SK-N-SH (cell line): ENCODE measurements at places on chromosomes 16 and 17. TPM values are rescaled to one million over a fixed set of nuclear protein-coding genes. Genes with fewer than 3 reads are reported as not detected.

DNA sequence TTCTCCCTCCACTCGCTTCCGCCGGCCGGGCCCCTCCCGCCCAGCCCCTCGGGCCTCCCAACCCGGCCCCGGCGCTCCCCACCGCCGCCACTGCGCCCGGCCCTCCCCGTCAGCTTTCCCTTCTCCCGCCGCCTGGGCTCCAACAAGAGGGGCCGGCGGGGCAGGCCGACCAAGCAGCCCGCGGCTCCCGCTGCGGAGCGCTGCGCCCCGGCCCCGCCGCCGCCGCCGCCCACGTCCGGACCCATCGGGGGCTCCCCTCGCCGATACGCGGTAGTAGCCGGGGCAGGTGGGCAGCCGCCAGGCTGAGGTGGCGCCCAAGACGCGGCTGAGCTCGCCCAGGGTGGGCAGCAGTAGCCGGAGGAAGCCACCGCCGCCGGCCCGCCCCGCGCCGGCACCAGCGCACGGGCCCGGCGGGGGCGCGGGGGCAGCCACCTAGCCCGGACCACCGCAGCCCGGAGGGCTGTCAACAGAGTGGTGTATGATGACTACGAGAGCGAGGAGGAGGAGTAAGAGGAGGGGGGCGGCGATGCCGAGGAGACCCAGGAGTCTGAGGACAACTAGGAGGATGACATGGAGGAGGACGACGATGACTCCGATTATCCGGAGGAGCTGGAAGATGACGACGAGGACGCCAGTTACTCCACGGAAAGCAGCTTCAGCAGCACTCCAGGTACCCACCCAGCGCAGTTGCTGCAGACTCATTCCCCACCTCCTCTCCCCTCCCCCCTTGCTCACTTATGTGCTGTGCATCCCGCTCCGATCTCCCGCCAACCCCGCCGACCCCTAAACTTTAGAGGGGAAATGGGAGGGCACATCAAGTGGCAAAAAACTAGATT is 498 bp downstream of the LRRC37B start:
- H3K4me1 ChIP-seq: no peaks in the 10 kb centered on the region
- H3K36me3 ChIP-seq: no peaks in the 10 kb centered on the region
- DNase-seq: peak; percentile 73

DNA sequence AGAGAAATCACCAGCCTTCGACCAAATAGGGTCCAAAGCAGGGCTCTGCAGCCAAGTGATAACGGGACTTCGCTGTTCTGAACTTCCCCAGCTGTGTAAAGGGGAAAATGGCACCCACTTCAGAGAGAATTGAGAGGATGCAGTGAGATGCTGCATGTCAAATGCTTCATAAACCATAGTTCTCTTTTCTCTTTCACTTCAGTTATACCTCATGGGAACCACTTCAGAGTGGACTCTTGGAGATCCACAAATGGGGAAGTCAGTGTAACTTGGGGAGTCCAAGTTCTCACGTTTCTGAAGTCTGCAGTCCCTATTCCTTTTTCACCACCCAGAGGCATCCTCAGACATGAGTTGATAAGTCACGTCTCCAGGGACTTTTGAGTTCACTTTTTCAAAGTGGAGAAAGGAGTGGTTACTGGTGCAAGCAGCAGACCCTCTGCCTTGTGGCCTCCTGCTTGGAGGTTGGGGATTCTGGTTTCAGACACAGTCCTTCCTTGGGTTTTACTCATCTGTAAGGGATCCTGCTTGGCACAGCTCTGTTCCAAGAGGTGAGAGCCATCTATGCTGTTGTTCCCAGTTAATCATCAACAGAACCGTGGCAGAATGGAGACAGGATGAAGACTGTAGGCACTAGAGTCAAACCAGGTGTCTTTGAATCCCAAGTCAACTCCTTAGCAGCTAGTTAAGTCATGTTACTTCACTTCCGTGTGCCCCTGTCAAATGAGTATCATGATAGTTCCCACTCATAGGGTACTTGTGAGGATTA is 123.4 kb upstream of the NOL11 start:
- no peak overlapping the region for H3K4me3 ChIP-seq
- H3K36me3 ChIP-seq: peaks cover 4% of the 10 kb centered on the region

- no peaks in the 10 kb centered on the region for H3K27me3 ChIP-seq
- H3K4me1 ChIP-seq: peaks cover 42% of the 10 kb centered on the region
- no peak for DNase-seq
Observed at GRCh38 chr16:87459027-87459426, 33.8 kb downstream of the ZCCHC14 start.

DNA sequence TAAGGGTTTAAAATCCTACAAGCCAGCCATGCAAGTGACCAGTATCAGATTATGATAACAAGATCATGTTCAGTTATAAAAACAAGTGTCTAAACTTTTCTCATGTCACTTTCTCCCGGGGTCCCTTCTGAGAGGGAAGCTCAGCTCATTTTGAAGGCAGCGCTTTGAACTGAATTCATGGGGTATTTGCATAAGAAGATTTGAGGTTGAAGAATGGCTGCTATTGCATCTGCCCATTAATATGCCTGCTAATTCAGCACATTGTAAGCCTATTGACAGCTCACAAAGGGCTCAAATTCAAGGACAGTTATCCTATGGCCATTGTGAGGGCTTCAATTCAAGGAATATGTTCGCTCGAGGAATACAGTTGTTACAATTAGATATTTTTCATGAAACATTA is 290.2 kb upstream of the IRX3 start:
- H3K36me3 ChIP-seq: no peaks in the 10 kb centered on the region
- no peak for DNase-seq
- no peak overlapping the region for H3K27ac ChIP-seq
- H3K4me3 ChIP-seq: no peak overlapping the region
- no peaks in the 10 kb centered on the region for H3K4me1 ChIP-seq
- 0 out of 2 replicates have a peak, but pooled peaks cover 7% of the 10 kb centered on the region for H3K27me3 ChIP-seq

DNA sequence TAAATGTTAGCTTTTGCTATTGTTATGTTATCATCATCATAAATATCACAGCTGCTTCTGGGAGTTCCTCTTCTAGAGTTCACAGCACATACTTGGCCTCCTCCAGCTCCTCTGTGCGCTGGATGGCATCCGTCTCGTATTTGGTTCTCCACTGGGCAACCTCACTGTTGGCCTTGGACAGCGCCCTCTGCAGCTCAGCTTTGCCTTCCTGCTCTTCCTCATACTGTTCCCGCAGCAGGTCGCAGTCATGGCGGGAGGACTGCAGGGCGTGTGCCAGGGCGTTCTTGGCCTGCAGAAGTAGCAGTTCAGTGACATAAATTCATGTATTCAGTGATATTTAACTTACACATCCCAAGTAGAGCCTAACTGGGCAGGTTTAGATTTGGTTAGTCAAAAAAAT is 23.4 kb downstream of the MYH8 start:
- no peak overlapping the region for H3K4me3 ChIP-seq
- H3K27ac ChIP-seq: no peak overlapping the region
- no peaks in the 10 kb centered on the region; the same call in 1 of the 2 replicates for H3K27me3 ChIP-seq
- no peaks in the 10 kb centered on the region for H3K4me1 ChIP-seq
- no peak for DNase-seq

DNA sequence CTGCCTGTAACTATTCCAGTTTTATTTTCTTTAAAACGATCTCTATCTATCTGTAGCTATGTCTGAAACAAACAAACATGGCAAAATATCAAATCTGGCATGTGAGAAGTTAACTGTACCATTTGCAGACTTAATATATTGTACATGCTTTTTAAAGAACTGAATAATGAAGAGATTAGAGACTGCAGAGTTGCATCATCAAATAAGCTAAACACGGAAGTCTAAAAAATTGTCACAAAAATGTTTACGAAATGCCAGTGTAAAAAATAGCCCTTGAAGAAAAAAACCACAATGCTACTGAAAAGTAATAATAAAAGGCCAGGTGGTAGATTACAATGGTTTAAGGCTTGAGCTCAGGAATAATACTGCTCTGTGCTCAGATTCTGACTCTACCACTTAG is 43.1 kb downstream of the HS3ST3A1 start:
- no peaks in the 10 kb centered on the region for H3K36me3 ChIP-seq
- H3K27me3 ChIP-seq: no peaks in the 10 kb centered on the region
- H3K27ac ChIP-seq: no peak overlapping the region
- H3K4me1 ChIP-seq: no peaks in the 10 kb centered on the region; the same call in 1 of the 2 replicates
- no peak for DNase-seq

DNA sequence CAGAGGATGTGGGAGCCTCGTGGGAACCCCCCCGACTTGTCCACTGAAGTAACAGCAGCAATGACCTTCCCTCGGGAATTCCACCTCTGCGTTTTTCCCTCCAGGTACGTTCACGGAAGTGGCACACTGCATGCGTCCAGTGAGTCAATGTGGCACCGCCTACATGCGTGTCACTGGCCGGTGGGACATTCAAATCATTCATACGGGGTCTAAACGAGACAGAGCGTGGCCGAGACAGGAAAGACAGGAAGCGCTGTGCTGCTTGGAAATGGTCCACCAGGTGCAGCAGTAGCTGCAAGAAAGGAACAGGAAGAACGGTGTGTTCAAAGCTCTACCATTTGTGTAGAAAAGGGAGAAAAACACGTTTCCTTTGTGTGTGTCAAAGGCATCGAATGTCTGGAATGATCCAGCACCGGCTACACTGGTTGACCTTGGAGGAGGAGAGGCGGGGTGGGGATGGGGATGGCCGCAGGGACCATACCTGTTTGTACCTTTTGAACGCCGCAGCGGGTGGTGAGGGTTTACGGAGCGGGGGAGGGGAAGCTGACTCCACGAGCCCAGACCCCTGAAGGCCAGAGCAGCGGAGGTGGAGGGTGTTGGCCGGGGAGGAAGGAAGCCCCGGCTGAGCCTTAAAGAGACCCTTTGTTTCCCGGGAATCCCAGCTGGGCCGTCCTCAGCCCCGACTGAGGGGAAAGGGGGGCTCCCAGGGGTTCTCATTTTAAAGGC is 1.7 kb upstream of the PGAP6 start:
- no peak overlapping the region for H3K27ac ChIP-seq
- peaks cover 22% of the 10 kb centered on the region; the same call in 1 of the 2 replicates for H3K4me1 ChIP-seq
- no peak overlapping the region for H3K4me3 ChIP-seq
- no peaks in the 10 kb centered on the region for H3K36me3 ChIP-seq
- DNase-seq: no peak

GRCh38 chr16:69918241-69918640 is 32.9 kb upstream of the CLEC18A start:
- no peak overlapping the region; the same call in 1 of the 2 replicates for H3K4me3 ChIP-seq
- DNase-seq: no peak
- peak overlapping the region; percentile 5; the same call in 1 of the 2 replicates for H3K27ac ChIP-seq
- H3K4me1 ChIP-seq: peaks cover 6% of the 10 kb centered on the region; the same call in 1 of the 2 replicates
- H3K36me3 ChIP-seq: no peaks in the 10 kb centered on the region

- peaks cover 8% of the 10 kb centered on the region for H3K4me1 ChIP-seq
- no peaks in the 10 kb centered on the region for H3K27me3 ChIP-seq
- H3K36me3 ChIP-seq: peaks cover 11% of the 10 kb centered on the region
- H3K27ac ChIP-seq: peak overlapping the region; percentile 68; the same call in 1 of the 2 replicates
Observed at GRCh38 chr16:66605177-66605978, 874 bp downstream of the CMTM3 start.

DNA sequence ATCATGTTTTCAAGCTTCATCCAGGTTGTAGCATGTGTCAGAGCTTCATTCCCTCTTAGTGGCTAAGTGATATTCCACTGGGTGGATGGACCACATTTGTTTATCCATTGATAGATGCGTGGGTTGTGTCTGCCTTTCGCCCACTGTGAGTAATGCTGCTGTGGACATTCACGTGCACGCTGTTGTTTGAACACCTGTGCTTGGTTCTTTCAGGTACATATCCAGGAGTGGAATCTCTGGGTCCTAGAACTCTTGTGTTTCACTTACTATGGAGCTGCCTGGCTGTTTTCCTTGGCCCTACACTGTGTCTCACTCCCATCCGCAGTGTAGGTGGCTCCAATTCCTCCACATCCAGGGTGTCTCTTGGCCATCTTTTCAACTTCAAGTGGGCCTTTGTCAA is 224.2 kb downstream of the C16orf95 start:
- H3K27me3 ChIP-seq: peaks cover 65% of the 10 kb centered on the region
- no peak overlapping the region for H3K4me3 ChIP-seq
- H3K4me1 ChIP-seq: no peaks in the 10 kb centered on the region
- DNase-seq: no peak
- no peaks in the 10 kb centered on the region for H3K36me3 ChIP-seq

Gene NLGN2
- polyA plus RNA-seq: 16.8 and 29.9 TPM in 2 replicates

Gene TNFRSF12A
- polyA plus RNA-seq: 374 and 393 TPM in 2 replicates
